CD4-positive, alpha-beta memory T cell (primary cell): ENCODE measurements at places on chromosomes 7 and 10. TPM values are rescaled to one million over a fixed set of nuclear protein-coding genes. Genes with fewer than 3 reads are reported as not detected.
A peak's percentile ranks its signal among the peaks of the same experiment; 100 is the strongest.

DNA sequence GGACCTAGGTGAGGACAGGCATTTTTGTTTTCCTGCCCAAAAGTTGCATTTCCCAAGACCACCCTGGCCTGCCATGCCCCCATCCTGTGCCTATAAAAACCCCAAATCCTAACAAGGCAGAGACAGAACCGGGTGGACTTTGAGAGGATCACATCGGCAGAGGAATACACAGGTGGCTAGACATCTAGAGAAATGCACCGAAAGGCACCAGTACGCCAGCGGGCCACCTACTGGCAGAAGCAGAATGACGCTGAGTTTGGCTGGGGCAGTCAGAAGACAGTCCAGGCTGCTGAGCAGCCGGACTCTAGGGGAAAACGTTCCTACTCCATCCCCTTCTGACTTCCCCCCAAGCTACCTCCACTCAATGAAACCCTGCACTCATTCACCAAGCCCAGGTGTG lies 2.8 kb downstream of the AKR1C4 start:
- no peaks in the 10 kb centered on the region for H3K4me1 ChIP-seq
- no peak for DNase-seq
- H3K27me3 ChIP-seq, result no peaks in the 10 kb centered on the region
- no peak overlapping the region for H3K4me3 ChIP-seq
- no peaks in the 10 kb centered on the region for H3K36me3 ChIP-seq

DNA sequence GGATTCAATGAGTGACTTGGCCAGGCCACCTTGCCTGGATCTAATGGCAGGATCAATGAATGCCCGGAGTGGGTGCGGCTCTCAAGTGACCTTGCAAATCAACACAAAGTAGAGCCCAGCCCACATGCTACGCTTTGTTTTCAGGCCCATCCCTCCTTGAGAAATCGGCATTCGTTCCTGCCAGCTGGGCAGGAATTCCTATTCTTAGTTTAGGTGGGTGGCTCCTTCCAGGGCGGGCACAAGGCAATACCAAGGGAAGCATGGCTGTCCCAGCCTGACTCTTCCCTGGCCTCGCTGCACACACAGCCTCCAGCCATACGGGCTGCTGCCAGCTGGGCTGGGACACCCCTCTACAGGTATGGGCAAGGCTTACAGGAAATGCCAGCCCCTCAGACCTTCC lies 119.3 kb downstream of the SH3PXD2A start:
- DNase-seq, result no peak
- no peak overlapping the region for H3K27ac ChIP-seq
- H3K36me3 ChIP-seq, result no peaks in the 10 kb centered on the region
- H3K27me3 ChIP-seq, result no peaks in the 10 kb centered on the region
- no peak overlapping the region for H3K4me3 ChIP-seq

DNA sequence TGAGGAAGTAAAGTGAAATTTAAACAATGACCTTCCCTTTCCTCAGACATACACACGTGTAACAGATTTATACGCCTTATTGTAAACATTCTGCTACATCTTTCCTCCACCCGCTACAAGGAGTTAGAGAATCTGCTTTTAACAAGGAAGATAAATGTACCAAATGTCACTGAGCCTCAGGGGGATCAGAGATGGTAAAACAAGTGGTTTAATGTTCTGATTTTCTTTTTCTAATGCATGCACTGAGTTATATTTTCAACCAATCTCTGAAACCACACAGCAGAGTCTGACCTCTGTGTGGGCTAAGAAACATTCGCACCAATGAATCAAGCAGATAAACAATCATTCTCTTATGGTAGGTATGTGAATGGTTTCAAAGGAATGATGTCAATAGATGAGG lies 599.5 kb downstream of the ARL4A start:
- H3K36me3 ChIP-seq, result no peaks in the 10 kb centered on the region
- H3K4me3 ChIP-seq, result no peak overlapping the region
- H3K27ac ChIP-seq, result no peak overlapping the region
- H3K4me1 ChIP-seq, result no peaks in the 10 kb centered on the region
- DNase-seq, result no peak
- H3K27me3 ChIP-seq, result no peaks in the 10 kb centered on the region

GRCh38 chr10:6240254-6240653 lies 37.5 kb downstream of the PFKFB3 start:
- H3K4me3 ChIP-seq, result no peak overlapping the region
- no peak for DNase-seq
- no peaks in the 10 kb centered on the region for H3K27me3 ChIP-seq
- H3K27ac ChIP-seq, result no peak overlapping the region
- peaks cover 12% of the 10 kb centered on the region for H3K4me1 ChIP-seq

GRCh38 chr10:80289451-80290287 lies at the start of gene MAT1A:
Gene MAT1A, minus strand, starts transcription at chr10:80289658. Its CDS starts 235 bp downstream, at chr10:80289423.
- H3K27ac ChIP-seq, result no peak within 1 kb of the TSS
- no peaks in the 10 kb centered on the region for H3K36me3 ChIP-seq
- no peaks in the 10 kb centered on the region for H3K4me1 ChIP-seq
- H3K27me3 ChIP-seq, result no peaks in the 10 kb centered on the region
- no peak within 1 kb of the TSS for H3K4me3 ChIP-seq
- no peak for DNase-seq

GRCh38 chr10:93319896-93320295 lies 162.2 kb downstream of the MYOF start:
- no peaks in the 10 kb centered on the region for H3K36me3 ChIP-seq
- H3K4me3 ChIP-seq, result no peak overlapping the region
- DNase-seq, result no peak
- no peaks in the 10 kb centered on the region for H3K4me1 ChIP-seq
- H3K27me3 ChIP-seq, result no peaks in the 10 kb centered on the region
- H3K27ac ChIP-seq, result no peak overlapping the region

Gene VWC2
- not detected for total RNA-seq

GRCh38 chr10:77899690-77900089 lies 26.9 kb downstream of the DLG5 start:
- H3K27ac ChIP-seq, result no peak overlapping the region
- no peak overlapping the region for H3K4me3 ChIP-seq
- DNase-seq, result no peak

- no peaks in the 10 kb centered on the region for H3K27me3 ChIP-seq
- H3K27ac ChIP-seq, result no peak overlapping the region
- H3K4me1 ChIP-seq, result peaks cover 32% of the 10 kb centered on the region
- no peak overlapping the region for H3K4me3 ChIP-seq
- H3K36me3 ChIP-seq, result no peaks in the 10 kb centered on the region
Observed at GRCh38 chr7:37420946-37421695, 27.5 kb downstream of the ELMO1 start.

DNA sequence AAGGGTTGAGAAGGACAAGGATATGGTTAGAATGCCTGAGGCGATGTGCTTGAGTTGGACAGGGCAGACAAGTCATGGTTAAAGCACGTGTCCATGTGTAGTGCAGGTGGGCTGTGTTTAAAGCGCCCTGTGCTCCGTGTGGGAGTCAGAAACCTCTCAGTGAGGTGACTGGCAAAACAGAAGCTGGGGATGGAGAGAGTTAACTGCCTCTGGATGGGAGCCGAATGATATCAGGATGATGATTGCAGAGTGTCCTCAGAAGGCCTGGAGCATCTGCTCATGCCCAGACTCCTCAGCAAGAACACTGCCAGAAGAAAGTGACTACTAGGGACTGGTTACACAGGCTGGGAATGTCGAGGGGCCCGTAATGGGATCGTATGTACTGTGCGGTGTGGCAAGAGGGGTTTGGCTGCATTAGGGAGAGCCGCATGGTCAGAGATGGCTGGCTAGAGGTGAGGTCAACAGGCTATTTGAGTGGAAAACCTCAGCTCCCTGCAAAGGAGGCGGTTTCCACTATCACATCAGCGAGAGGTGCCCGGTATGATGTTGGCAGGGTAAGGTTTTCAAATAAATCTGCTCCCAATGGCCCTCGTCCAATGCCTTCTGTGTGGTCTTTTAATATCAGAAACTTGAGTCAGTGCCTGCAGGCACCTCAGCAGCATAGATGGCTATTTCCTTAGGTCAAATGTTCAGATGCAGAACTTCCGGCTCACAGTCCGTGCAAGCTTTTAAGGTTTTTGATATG lies 26.1 kb upstream of the MRC1 start:
- H3K4me3 ChIP-seq, result no peak overlapping the region
- H3K36me3 ChIP-seq, result no peaks in the 10 kb centered on the region
- no peaks in the 10 kb centered on the region for H3K27me3 ChIP-seq
- DNase-seq, result no peak
- H3K27ac ChIP-seq, result no peak overlapping the region

Gene SLC16A9
- not detected for total RNA-seq

- H3K36me3 ChIP-seq, result no peaks in the 10 kb centered on the region
- H3K4me3 ChIP-seq, result no peak overlapping the region
- no peak for DNase-seq
Observed at GRCh38 chr7:149753375-149754233, 19.8 kb downstream of the ZNF467 start.

GRCh38 chr10:120818301-120818700 lies 32.9 kb upstream of the WDR11 start:
- DNase-seq, result no peak
- no peaks in the 10 kb centered on the region for H3K27me3 ChIP-seq
- no peak overlapping the region for H3K27ac ChIP-seq
- no peak overlapping the region for H3K4me3 ChIP-seq
- no peaks in the 10 kb centered on the region for H3K36me3 ChIP-seq

Gene GALNT11
- 19.1 TPM for total RNA-seq

Gene KCNIP2
- 4.3 TPM for total RNA-seq

DNA sequence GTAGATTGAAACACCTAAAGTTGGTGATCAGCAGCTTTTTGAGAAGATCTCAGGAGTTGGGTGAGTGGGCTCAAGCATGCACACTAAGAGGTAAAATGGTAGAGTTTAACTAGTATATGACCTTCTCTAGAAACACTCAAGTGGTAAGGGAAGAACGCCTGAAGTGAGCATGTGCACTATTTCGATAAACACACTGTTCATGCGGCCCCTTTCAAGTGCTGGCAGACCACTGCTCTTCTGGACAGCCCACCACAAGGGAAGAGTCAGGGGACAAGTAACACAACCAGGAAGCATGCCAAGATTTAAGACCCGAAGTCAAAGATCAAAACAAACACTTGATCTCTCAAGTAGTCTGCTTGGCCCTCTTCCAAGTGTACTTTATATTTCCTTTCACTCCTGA lies 519.5 kb upstream of the ZWINT start:
- DNase-seq, result no peak
- no peaks in the 10 kb centered on the region for H3K36me3 ChIP-seq
- H3K27me3 ChIP-seq, result no peaks in the 10 kb centered on the region
- H3K27ac ChIP-seq, result no peak overlapping the region
- no peak overlapping the region for H3K4me3 ChIP-seq

- no peaks in the 10 kb centered on the region for H3K4me1 ChIP-seq
- no peak overlapping the region for H3K4me3 ChIP-seq
- no peaks in the 10 kb centered on the region for H3K36me3 ChIP-seq
- no peak overlapping the region for H3K27ac ChIP-seq
Observed at GRCh38 chr10:96456296-96456840, 57.4 kb downstream of the TLL2 start.

Gene C10orf105
- total RNA-seq, result 0.11 TPM

- no peaks in the 10 kb centered on the region for H3K36me3 ChIP-seq
- H3K4me3 ChIP-seq, result no peak overlapping the region
- no peaks in the 10 kb centered on the region for H3K27me3 ChIP-seq
- no peaks in the 10 kb centered on the region for H3K4me1 ChIP-seq
Observed at GRCh38 chr10:111440501-111440900, 363.7 kb downstream of the ADRA2A start.

GRCh38 chr7:114229246-114229645 lies 185.4 kb upstream of the FOXP2 start:
- no peak overlapping the region for H3K4me3 ChIP-seq
- H3K27ac ChIP-seq, result no peak overlapping the region
- no peaks in the 10 kb centered on the region for H3K36me3 ChIP-seq
- no peaks in the 10 kb centered on the region for H3K27me3 ChIP-seq
- no peak for DNase-seq

Gene CRTAC1
- not detected for total RNA-seq

DNA sequence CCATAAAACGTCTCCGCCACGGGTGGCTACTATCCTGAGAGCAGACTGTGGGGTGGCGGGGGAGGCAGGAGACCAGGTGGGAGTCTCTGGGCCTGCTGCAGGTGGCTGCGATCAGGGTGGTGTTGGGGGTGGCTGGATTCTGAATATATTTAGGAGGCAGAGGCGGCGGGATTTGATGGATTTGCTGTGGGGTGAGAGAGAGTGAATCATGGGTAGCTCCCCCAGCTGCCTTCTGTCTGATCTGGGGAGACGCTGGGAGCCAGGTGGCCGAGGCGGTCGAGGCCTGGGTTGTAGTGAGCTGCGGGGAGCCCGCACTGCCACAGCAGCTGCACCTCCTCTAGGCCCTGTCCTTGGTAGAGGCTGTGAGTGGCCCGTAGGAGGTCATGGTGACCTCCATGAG lies 48.2 kb upstream of the PFKFB3 start:
- H3K27ac ChIP-seq, result no peak overlapping the region
- peaks cover 19% of the 10 kb centered on the region for H3K4me1 ChIP-seq
- H3K27me3 ChIP-seq, result no peaks in the 10 kb centered on the region
- DNase-seq, result no peak
- no peak overlapping the region for H3K4me3 ChIP-seq

GRCh38 chr7:130987092-130987491 lies 253.1 kb upstream of the KLF14 start:
- no peak for DNase-seq
- no peak overlapping the region for H3K4me3 ChIP-seq
- peaks cover 100% of the 10 kb centered on the region for H3K4me1 ChIP-seq
- no peaks in the 10 kb centered on the region for H3K27me3 ChIP-seq
- peak overlapping the region; percentile 73 for H3K27ac ChIP-seq

GRCh38 chr7:23332910-23333612 lies 33.9 kb downstream of the MALSU1 start:
- no peaks in the 10 kb centered on the region for H3K4me1 ChIP-seq
- no peak overlapping the region for H3K27ac ChIP-seq
- no peaks in the 10 kb centered on the region for H3K27me3 ChIP-seq
- H3K36me3 ChIP-seq, result no peaks in the 10 kb centered on the region

GRCh38 chr7:127239814-127240213 lies 12.9 kb downstream of the GRM8 start:
- no peak overlapping the region for H3K4me3 ChIP-seq
- no peak overlapping the region for H3K27ac ChIP-seq
- no peaks in the 10 kb centered on the region for H3K27me3 ChIP-seq
- no peaks in the 10 kb centered on the region for H3K4me1 ChIP-seq
- no peaks in the 10 kb centered on the region for H3K36me3 ChIP-seq

GRCh38 chr7:52749880-52750279 lies 285.6 kb upstream of the POM121L12 start:
- H3K36me3 ChIP-seq, result no peaks in the 10 kb centered on the region
- no peak for DNase-seq
- H3K27me3 ChIP-seq, result no peaks in the 10 kb centered on the region
- H3K27ac ChIP-seq, result no peak overlapping the region

GRCh38 chr10:21495002-21495751 lies 30.3 kb downstream of the SKIDA1 start:
- H3K4me3 ChIP-seq, result peak overlapping the region; percentile 66
- H3K27me3 ChIP-seq, result peaks cover 60% of the 10 kb centered on the region
- no peak for DNase-seq
- no peaks in the 10 kb centered on the region for H3K36me3 ChIP-seq
- peaks cover 33% of the 10 kb centered on the region for H3K4me1 ChIP-seq
- H3K27ac ChIP-seq, result no peak overlapping the region

DNA sequence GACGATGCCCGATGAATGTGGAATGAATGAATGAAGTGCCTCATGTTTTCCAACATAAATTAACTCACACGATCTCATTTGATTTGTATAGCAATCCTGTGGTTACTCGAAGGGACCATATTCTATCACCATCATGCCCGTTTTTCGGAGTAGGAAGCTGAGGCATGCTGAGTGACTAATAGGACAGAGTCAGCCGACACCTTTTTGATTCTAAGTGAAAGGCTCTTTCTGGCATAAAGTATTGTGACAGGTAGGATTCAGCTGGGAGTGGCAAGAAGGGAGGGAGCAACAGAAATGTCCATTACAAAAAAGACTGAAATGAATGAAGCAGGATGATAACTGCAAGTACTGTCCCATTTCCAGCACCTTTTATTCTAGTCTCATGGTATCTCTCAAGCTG lies 55.7 kb downstream of the KLRG2 start:
- H3K4me3 ChIP-seq, result no peak overlapping the region
- no peaks in the 10 kb centered on the region for H3K27me3 ChIP-seq
- no peaks in the 10 kb centered on the region for H3K4me1 ChIP-seq

- H3K4me1 ChIP-seq, result no peaks in the 10 kb centered on the region
- no peak overlapping the region for H3K4me3 ChIP-seq
- no peak for DNase-seq
Observed at GRCh38 chr10:71006506-71006905, 118.1 kb upstream of the PCBD1 start.
